ENCODE measurements at places on chromosomes 12 and 14.

DNA sequence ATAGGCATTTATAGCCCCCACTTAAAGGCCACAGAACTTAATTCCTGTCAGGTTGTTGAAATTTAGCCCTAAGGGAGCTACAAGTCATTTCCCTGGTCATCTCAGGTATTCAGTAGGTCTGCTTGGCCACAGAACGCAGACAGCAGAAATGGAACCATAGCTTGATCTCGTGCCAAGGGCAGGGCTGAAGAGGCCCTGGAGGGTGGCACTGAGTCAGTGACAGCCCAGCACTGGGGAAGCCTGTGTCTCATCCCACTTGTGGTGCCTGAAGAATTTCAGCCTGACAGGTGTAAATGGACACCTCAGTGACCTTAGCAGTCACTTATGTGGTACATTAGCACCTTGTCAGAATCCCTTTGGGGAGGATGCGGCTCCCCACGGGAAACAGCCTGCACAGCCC, 6.6 kb downstream of the PRKAB1 start:
- DNase-seq: no peak

DNA sequence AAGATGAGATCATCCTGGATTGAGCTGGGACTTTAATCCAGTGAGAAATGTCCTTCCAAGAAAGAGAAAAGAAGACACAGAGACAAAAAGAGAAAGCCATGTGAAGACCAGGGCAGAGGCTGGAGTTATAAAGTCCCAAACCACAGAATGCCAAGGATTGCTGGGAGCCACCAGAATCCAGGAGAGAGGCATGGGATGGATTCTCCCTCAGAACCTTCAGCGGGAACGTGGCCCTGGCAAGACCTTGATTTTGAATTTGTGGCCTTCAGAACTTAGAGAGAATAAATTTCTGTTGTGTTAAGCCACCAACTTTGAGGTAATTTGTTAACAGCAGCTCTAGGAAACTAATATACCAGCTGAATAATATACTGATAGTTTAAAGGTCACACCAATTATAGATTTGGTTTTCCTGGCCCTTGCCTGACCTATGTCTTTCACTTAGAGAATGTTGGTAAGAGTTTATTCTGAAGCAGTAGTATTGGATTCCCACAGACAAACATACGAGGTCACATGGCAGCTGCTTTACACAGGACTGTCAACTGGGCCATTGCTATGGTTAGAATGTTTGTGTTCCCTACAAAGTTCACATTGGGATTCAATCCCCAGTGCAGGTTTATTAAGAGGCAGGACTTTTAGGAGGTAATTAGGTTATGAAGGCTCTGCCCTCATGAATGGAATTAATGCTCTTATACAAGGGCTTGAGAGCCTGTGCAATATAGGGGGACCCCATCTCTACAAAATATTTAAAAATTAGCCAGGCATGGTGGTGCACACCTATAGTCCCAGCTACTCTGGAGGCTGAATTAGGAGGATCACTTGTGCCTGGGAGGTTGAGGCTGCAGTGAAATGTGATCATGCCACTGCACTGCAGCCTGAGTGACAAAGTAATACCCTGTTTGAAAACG, 156.5 kb upstream of the EEA1 start:
- DNase-seq: no peak

- DNase-seq: no peak
These were observed 7.1 kb upstream of the CRADD start for GRCh38 chr12:93670104-93670503.

- no peak for DNase-seq
These were observed 479.1 kb upstream of the USP15 start for GRCh38 chr12:61781021-61781581.

- no peak for DNase-seq
These were observed 304.1 kb downstream of the SNAPC1 start for GRCh38 chr14:62066304-62066703.

DNA sequence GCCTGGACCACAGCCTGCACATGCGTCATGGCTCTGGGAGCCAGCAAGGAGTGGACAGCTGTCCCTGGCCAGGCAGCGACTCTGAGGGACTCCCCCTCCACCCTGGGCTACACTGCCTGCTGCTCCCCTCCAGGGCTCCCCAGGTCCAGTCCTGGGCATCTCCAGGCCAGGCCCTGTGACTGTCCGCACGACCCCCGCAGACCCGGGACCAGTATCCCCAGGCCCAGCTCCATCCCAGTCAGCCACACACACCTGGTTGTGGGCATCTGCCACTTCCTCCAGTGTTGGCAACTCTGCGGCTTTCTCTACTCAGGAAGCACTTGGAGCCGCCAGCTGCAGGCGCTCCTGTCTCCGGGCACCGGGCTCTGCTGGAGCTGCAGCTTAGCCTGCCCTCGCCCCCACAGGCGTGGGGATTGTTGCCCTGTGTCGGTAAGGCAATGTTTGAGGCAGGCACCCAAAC, 2.4 kb downstream of the ULK1 start:
- no peak for DNase-seq

GRCh38 chr12:62192903-62193250, 67.3 kb upstream of the USP15 start:
- DNase-seq: no peak

Data from natural killer cell (primary cell).